GM10248 (cell line): ENCODE measurements at places on chromosomes 5 and 9.

DNA sequence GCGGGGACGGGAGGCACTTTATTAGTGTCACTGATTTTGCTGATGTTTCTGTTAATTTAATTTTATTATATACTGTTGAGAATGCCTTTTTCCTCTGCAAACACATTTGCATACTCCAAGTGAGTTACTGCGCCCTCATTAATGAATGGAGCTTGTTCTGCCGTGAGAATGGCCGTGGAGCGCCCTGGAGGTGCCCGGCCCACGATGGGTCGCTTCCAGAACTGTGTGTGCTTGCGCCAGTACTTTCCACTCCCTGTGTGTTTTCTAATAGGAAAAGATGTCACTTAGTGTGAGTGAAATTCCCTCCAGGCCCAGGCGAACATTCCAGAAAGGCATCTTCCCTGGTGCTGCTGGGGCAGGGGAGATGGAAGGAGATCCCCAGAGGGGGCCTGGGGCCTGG lies 30.1 kb downstream of the NDUFS6 start:
- no peak for DNase-seq

DNA sequence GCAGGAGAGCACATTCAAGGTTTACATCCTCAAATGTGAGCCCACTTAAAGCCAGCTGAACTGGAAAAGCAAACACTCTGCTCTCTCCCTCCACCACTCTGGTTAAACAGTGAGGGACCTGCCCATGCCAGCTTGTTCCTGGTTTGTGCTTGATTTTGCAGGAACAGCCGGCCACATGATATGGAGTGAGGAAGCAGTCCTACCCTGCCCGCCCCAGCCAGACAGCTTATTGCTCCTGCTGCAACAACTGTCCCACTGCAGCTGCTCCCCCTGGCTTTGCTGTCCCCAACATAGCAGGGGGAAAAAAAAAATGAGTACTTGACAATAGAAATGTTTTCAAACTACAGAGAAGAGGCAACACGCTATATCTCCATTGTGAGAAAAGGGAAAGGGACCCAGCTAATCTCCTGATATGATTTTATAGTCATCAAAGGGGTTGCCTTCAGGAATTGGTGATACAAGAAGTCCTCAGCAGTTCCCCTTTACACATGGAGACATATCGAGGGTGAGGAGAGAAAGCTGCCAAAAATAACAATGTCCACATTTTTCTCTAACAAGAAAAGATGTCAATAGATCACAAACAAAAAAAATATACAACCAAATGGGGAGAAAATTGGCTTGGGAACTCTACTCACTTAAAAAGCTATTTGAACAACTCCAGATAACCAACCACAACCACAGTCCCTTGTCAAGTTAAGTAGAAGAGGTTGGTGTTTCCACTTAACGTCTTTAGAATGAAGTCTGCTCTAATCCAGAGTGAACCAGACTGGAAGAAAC lies 4.6 kb downstream of the MYO10 start:
- no peak for DNase-seq

DNA sequence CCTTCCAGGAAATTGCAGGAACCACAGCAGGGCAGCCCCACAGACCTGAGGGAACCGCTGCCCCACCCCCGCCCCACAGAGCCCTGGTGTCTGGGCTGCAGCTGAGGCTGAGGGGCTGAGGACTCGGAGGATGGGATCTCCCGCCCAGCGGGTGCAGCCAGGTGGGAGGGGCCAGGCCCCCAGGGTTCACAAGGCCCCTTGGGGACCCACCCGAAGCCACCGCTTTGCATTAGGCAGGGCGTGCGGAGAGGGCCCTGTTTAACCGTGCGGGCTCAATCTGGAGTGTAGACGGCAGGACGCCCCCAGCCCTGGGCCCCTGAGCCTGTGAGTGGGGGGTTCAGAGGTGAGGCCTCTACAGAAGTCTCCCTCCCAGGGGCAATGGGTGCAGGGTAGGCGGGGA lies 10.8 kb downstream of the NOTCH1 start:
- DNase-seq: no peak

- no peak for DNase-seq
Observed at GRCh38 chr5:82551192-82551591, 273.0 kb upstream of the RPS23 start.

- no peak for DNase-seq
Observed at GRCh38 chr9:83633676-83634075, 10.7 kb downstream of the IDNK start.

GRCh38 chr9:14956208-14956607 lies 46.0 kb upstream of the FREM1 start:
- DNase-seq: no peak

- DNase-seq: no peak
Observed at GRCh38 chr5:41809128-41809527, 61.1 kb downstream of the OXCT1 start.

DNA sequence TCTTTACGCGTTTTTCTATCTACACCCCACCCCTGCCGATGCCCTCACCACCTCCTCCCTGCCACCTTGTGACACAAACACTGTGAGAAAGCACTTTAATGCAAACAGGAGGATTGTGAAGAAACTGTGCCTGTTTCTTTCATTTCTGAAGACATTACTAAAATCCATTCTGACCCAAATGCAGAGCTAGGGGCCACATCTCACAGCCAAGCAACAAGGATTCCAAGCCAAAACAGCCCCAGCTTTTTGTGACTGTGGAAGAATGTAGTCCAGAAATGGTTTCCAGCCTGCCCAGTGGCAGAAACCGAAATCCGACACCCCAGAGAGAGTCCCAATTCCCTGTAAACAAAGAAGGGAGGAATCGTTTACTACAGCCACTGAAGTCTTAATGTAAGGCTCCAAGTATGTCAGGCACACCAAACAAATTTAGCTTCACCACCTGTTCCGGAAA lies 190.9 kb downstream of the TTC39B start:
- DNase-seq: no peak

DNA sequence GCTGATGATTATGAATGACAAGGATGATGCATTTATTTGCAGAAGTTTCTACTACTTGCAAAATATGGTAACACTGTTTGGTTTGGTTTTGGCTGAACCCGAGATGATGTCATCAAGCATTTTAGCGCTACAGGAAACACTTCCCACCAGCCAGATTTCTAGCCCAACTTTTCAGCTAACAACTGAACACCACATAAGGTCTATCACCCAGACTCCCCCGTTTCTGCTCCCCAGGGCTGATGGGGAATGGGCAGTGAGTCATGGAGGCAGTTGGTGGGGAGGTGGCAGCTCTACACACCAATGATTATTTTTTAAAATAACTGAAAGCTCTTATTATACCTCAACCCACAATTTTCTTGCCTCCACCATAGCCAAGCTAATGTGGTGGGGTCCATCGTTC lies 302.9 kb downstream of the CEMIP2 start:
- no peak for DNase-seq

- no peak for DNase-seq
Observed at GRCh38 chr9:127982912-127983311, 2.1 kb upstream of the EEIG1 start.

DNA sequence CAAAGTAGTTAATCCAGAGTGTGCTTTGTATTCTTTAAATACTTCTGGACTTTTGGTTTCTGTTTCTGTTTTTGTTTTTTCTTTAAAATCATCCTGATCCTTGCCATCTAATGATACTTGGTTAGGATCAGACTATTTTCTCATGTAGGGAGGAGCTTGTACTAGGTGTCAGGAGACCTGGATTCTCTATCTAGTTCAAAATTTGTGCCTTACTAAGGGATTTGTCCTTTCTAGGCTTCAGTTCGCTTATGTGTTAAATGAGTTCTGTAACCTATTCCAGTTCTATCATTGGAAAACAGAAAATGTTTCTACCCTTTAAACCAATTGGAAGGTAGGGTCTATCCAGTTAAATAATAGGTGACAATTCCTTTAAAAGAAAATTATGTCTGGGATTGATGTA lies 3.3 kb upstream of the MEF2C start:
- no peak for DNase-seq

DNA sequence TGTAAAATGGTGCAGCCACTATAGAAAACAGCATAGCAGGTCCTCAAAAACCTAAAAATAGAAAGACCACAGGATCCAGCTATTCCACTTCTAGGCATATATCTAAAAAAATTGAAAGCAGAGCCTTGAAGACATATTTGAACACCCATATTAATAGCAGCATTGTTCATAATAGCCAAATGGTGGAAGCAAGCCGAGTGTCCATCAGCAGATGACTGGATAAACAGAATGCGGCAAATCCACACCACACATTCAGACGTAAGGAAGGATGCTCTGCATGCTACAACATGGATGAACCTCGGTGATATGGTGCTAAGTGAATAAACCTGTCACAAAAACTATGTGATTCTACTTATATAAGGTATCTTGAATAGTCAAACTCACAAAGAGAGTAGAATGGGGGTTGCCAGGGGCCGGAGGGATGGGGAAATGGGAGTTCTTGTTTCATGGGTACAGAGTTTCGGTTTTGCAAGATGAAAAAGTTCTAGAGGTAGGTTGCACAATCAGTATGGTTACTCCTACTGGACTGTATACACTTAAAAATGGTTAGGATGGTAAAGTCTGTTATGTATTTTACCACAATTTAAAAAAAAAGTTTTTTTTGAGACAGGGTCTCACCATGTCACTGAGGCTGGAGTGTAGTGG lies 17.1 kb upstream of the HSD17B3 start:
- no peak for DNase-seq

DNA sequence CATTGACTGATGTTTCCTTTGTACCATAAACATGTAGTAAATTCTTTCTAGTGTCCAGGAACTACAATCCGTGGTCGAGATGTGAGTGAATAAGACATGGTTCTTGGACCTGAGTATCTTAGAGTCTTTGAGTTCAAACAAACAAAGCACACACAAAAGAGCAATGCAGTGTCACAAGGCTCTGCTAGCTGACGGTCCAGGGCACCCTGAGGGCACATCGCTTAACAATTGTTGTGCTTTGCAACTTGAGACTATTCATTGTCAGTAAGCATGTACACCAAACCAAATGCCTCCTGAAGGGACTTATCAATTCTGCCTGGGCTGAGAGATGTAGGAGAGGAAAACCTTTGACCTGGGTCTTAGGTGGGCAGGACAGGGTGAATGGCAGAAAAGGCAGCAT lies 84.8 kb downstream of the CAMK4 start:
- DNase-seq: no peak

GRCh38 chr5:169801324-169801777 lies 164.3 kb downstream of the DOCK2 start:
- DNase-seq: no peak

- no peak for DNase-seq
Observed at GRCh38 chr5:147509710-147510651, at the start of gene DPYSL3. Gene DPYSL3 (minus strand): TSS chr5:147510068. CDS start chr5:147509858, 210 bp downstream.

GRCh38 chr9:95450171-95451064 lies 66.4 kb downstream of the PTCH1 start:
- DNase-seq: no peak

- no peak for DNase-seq
Observed at GRCh38 chr9:91166796-91167366, 194.8 kb downstream of the AUH start.

GRCh38 chr5:91212714-91213092 lies 170.4 kb downstream of the ARRDC3 start:
- no peak for DNase-seq

DNA sequence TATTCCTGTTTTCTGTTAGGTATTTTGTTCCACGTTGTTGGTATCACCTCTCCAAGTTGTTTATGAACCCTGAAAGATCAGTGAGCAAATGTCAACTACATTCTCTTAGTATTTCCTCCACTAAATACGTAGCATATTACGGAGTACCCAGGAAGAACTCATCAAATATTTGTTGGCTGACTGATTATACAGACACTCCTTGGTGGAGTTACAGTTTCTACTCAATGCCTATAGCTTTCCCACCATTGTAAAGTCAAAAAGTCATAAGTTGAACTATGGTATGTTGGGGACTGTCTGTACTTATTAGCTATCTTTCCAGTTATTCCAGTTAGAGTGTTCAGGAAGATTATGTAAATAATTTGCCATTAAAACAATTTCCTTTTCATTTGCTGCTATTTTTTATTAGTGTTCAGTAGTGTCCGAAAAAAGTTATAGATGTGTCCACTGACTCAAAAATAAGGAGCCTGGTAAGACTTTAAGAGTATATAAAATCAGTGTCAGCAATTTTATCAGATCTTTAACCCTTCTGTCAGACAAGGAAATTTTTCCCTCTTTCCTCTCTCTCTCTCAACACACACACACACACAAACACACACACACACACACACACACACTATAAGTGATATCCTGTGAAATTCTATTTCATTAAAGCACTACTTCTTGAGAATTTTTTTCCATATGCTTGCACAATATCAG lies 6.8 kb upstream of the APBA1 start:
- no peak for DNase-seq

DNA sequence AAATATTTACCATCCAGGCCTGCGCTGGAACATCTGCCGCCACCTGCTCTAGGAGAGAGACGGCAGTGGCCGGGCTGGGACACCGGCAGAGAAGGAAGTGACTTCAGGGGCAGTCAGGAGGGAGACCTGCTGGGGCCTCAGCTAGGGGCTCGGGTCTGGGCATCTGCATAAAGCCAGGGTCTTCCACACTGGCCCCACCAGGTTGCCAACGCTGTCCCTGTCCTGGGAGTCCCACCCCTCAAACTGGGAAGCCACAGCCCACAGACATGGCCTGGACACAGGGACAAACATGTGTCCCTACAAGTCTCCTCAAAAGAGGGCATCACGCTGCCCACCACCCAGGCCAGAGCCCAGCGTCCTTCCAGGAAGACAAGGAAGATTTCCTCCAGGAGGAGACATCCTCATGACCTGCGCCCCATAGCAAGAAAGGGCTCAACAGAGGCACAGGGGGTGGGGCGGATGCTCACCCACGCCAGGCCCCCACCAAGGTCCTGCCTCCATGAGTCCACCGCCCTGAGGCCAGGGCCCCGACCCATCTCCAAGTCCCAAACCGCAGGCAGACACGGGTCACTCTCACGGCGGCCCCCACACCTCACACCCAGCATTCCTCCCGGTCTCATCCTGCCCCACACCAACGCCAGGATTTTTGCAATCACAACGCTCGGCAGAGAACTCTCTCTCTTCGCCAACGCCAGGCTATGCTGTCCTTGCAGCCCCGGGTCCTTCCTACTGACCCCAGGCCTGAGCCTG lies 9.0 kb downstream of the VAV2 start:
- no peak for DNase-seq

DNA sequence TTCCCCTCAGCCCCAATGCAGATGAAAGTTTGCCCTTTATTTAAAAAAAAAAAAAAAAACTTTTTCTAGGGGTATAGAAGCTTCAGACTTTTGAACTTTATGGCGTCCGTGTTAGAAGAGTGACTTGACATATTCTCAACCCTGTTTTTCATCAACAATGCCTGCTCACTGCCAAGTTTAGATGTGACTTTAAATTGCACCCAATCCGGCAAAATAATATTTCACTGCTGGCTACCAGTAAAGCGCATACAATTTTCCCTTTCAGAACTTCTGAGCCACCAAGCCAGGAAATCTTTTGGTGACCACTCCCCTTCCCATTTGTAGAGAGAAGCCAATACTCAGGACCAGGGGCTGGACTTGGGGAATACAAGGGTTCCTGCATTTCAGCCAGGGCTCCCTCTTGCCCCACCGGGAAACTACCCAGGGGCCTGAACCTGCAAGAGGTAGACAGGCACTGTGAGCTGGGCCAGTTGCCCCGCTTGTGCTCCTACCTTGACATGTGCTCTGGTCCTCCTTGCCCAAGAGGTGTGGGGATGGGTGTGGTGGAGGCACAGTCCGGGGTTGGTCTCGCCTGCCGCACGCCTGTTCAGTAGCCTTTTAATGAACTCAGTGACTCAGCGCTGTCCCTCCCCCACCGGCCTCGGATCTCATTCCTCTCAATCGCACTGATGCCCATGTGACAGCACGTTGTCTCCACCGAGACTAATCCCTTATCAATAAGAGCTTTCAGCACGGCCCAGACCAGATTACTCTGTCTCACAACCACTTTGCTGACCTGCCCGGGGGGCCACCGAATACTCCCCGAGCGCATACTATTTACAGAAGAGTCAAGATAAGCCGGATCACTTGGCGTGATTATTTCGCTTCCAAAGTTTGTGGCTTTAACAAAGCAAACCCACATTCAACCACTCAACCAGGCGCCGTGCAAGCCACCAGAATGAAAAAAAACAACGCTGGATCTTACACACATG lies 226.4 kb downstream of the DCP2 start:
- DNase-seq: no peak
